Cardiac atrium fibroblast (primary cell): ENCODE measurements at places on chromosomes 1 and 21. TPM values are rescaled to one million over a fixed set of nuclear protein-coding genes. Genes with fewer than 3 reads are reported as not detected.

Gene TAL1
- 0.16 and 0.36 TPM in 2 replicates for total RNA-seq

Gene TFF3
- 0.54 TPM in 1 of 2 replicates, not detected in the other for total RNA-seq

Gene SIK1
- total RNA-seq, result 1.5 and 15.0 TPM in 2 replicates

Gene CD84
- not detected in 2 replicates for total RNA-seq

Gene FNDC5
- 0.16 and 13.5 TPM in 2 replicates for total RNA-seq

Gene ID3
- 655 and 658 TPM in 2 replicates for total RNA-seq

Gene CHODL
- not detected in 2 replicates for total RNA-seq

Gene SPSB1
- 16.1 and 25.4 TPM in 2 replicates for total RNA-seq

Gene MYOG
- total RNA-seq, result not detected in 2 replicates

Gene HES3
- not detected in 2 replicates for total RNA-seq

Gene SAMD11
- 8.5 and 21.4 TPM in 2 replicates for total RNA-seq

Gene KRTAP20-4
- not detected in 2 replicates for total RNA-seq

Gene TEKT2
- total RNA-seq, result 0.90 TPM in 1 of 2 replicates, not detected in the other

Gene MPL
- total RNA-seq, result not detected in 2 replicates

Gene LRRC71
- not detected in 2 replicates for total RNA-seq

Gene PEAR1
- total RNA-seq, result 16.7 and 19.3 TPM in 2 replicates

Gene TBCE
- total RNA-seq, result 16.2 and 29.5 TPM in 2 replicates

Gene CRNN
- not detected in 2 replicates for total RNA-seq

Gene TNFRSF14
- total RNA-seq, result 17.9 and 18.6 TPM in 2 replicates

Gene ACADM
- 23.6 and 24.9 TPM in 2 replicates for total RNA-seq

Gene AMPD1
- not detected in 2 replicates for total RNA-seq

Gene FCRL2
- total RNA-seq, result not detected in 2 replicates

Gene STX12
- 61.6 and 68.4 TPM in 2 replicates for total RNA-seq

Gene GCSAML
- total RNA-seq, result not detected in 2 replicates

Gene EGLN1
- 41.2 and 52.0 TPM in 2 replicates for total RNA-seq

Gene IPO13
- total RNA-seq, result 18.8 and 29.3 TPM in 2 replicates

Gene OR2AK2
- not detected in 2 replicates for total RNA-seq

Gene WNT4
- not detected in 2 replicates for total RNA-seq

Gene AK2
- total RNA-seq, result 146 and 152 TPM in 2 replicates

Gene S100A12
- not detected in 2 replicates for total RNA-seq

Gene MNDA
- not detected in 2 replicates for total RNA-seq

Gene S100A10
- 247 and 259 TPM in 2 replicates for total RNA-seq

Gene NBPF6
- total RNA-seq, result under 0.01 TPM in 1 of 2 replicates, not detected in the other

Gene ADCY10
- total RNA-seq, result under 0.01 TPM in 1 of 2 replicates, not detected in the other

Gene TRAF5
- total RNA-seq, result 5.5 and 9.6 TPM in 2 replicates

Gene CRP
- not detected in 2 replicates for total RNA-seq

Gene LRRC53
- not detected in 2 replicates for total RNA-seq

Gene WNT2B
- 0.18 and 1.3 TPM in 2 replicates for total RNA-seq

Gene CCNL2
- 79.7 and 127 TPM in 2 replicates for total RNA-seq

Gene CD53
- 0.36 TPM in 1 of 2 replicates, not detected in the other for total RNA-seq

Gene BARHL2
- not detected in 2 replicates for total RNA-seq

Gene TMEM81
- 2.2 TPM in 1 of 2 replicates, not detected in the other for total RNA-seq

Gene BRINP3
- 0.32 TPM in 1 of 2 replicates, not detected in the other for total RNA-seq

Gene TMPRSS15
- not detected in 2 replicates for total RNA-seq

Gene SH2D1B
- not detected in 2 replicates for total RNA-seq

Gene UBE2J2
- 31.1 and 39.7 TPM in 2 replicates for total RNA-seq

Gene ARHGEF19
- 4.5 and 11.4 TPM in 2 replicates for total RNA-seq

Gene MAB21L3
- total RNA-seq, result not detected in 2 replicates

Gene HRNR
- total RNA-seq, result not detected in 2 replicates

Gene OR6N1
- not detected in 2 replicates for total RNA-seq

Gene S100A8
- not detected in 2 replicates for total RNA-seq
